Gastrocnemius medialis (tissue), 4 donors: ENCODE measurements at places on chromosomes 13 and 19. TPM values are rescaled to one million over a fixed set of nuclear protein-coding genes. Genes with fewer than 3 reads are reported as not detected.
A peak's percentile ranks its signal among the peaks of the same experiment; 100 is the strongest.

DNA sequence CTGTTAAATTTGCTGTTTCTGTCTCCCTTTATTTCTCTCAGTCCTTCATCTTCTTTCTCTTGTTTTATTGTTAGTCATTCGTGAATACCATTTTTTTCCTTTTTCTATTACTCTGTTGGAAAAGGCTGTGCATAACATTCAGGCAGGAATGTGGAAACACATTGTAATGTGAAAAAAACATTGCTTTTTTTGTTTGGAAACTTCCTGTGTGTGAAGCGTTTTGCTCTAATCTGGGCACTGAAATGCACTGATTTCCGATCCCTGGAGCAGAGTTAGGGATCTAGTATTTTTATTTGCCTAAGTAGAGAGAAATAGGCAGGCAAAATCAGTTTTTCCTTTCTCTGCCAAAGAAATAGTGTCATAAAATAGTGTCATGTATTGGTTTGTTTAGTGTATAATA lies 155.5 kb downstream of the PCCA start:
- no peak for DNase-seq

DNA sequence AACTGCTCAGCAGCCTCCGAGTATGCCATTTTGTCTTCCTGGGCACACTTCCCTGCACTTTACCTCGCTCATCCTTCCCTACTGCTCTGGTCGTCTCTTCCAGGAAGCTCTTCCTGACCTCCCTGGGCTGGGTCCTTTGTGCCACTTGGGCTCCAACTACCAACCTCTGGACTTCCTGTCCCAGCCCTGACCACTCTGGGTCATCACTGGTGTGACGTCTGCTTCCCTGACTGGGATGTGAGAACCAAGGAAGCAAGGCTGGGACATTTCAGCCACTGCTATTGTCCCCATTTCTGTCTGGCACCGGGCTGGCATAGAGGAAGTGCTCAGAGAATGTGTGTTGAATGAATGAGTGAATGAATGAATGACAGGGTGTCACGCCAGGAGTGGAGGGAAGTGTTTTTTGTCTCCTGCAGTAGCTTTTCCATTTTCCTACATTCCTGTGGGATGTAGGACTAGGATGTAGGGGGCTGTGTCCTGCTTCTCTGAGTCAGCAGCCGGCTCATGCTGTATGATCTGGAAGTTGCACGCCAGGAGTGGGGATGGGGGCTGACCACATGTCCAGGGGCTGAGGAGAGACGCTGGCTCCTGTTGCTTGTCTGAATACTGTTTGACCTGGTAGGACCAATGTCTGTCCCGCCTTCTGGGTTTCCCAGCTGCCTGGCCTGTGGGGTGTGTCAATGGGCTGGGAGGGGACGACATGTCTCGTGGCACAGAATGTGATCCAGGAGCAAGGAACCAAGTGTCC lies 14.7 kb downstream of the NOVA2 start:
- no peak for DNase-seq

- DNase-seq, result no peak
Observed at GRCh38 chr13:94657167-94657566, 55.2 kb downstream of the SOX21 start.

DNA sequence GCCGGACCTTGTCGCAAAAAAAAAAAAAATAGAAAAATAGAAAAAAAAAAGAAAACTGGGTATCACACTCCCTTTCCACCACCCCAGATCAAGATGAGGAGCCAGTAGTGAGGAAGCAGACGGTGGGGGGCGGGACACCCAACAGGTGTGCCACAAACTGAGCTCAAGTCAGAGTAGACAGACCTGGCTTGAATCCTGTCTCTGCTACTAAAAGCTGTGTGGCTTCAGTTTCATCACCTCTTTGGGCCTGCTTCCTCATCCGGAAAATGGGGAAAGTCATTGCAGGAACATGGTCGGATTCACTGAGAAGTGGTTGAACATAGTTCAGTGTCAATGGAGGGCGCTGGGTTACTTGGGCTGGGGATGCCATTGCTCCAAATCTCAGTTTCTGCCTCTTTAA lies 2.9 kb downstream of the HIF3A start:
- DNase-seq, result no peak

GRCh38 chr19:50460161-50460765 lies 16.0 kb upstream of the EMC10 start:
- DNase-seq, result no peak

DNA sequence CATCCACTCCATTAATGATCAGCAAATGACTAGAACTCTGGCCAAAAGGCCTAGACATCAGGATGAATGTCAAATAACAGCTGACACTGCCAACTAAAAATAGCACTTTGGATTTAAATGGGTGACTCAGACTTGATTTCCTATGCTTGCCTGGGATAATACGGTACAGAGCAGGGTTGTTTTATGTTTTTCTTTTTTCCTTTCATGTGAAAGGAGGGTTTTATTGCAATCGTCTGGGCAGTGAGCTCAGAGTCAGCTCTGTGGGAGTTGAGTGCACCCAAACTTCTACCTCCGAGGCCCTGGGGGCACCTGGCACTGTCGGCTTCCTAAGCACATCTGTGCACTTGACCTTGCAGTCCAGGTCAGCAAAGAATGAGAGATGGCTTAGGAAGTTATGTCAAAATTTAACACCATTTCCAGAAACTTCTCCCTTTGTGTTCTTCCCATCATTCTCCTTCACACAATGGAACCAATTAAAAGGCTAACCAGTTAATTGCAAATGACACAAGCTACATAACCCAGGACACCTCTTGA lies 134.1 kb downstream of the LACC1 start:
- DNase-seq, result no peak

DNA sequence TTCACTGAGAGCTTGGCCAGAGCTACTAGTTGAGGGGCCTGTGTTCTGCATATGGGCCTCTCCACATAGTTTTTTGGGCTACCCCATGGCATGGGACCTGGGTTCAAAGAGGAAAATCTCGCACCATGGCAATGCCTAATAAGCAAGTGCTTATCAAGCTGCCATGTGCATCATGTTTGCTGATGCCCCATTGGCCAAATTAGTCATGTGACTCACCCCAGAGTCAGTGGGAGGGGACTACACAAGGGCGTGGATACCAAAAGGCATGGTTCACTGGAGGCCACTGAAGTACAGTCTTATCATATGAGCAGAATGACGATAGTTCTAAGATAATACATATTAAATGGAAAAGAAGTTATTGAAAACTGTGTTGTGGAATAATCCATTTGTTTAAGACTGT lies 214.8 kb downstream of the LMO7 start:
- no peak for DNase-seq

DNA sequence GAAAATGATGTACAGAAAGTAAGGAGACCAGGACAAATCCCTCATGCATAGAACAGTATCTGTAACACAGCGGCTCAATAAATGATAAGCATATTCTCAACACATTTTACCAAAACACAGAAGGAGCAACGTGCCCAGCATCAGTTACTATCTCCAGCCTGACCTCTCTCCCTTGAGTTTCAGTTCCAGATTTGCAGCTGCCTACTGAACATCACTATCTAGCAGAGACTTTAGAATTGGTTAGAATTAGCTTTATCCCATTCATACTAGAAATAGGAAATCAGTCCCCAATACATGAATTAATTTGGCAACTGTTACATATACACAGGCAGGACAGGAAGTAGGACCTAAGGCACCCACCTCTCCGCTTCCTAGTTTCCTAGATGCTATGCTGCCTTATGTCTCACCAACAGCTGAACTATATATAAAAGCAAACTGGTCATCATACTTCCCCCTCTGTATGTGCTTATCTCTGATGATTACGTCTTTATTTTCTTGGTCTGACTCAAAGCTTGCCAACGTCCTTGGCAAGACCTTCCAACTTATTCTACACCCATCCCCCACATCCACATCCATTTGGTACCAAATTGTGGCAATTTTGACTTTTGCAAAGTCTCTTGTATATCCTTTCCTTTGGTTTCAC lies 61.1 kb downstream of the SACS start:
- no peak for DNase-seq

DNA sequence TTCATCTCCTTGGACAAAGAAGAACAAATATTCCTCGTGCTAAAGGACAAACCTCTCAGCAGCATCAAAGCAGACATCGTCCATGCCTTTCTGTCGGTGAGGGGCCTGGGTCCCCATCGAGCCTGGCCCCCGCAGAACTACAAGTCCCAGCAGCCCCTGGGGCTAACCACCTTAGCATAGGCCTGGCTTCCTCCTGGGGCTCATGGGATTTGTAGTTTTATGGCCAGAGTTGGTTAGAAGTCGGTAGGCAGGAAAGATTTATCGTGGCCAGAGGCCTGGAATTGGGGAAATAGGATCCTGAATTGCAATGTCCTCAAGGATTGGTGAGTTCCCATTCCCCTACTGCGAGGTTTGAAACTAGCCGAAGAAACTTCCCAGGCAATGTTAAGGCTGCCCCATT lies 19.6 kb downstream of the TMEM150B start:
- DNase-seq, result peak; percentile 24

GRCh38 chr13:27334774-27335435 lies 64.3 kb downstream of the RASL11A start:
- no peak for DNase-seq

DNA sequence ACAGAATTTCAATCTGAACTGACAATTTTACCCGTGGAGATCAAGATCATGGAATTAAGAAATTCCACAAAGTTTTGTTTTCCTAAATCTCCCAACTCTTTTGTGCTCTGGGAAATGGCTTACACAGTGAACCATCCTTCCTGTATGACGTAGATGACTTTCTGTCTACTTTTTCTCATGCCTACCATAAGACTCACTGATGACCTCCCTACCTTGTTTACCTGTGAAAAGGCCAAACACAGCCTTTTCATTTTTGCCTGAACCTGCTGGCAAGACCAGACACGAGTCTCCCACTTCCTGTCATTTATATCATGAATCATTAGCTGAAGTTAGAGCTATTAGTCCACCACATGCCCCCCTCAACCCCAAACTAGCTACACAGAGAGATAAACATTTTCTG lies 4.6 kb upstream of the KBTBD6 start:
- no peak for DNase-seq

- peak; percentile 12 for DNase-seq
Observed at GRCh38 chr19:6161271-6161850, 25.9 kb downstream of the ACSBG2 start.

GRCh38 chr19:46756544-46756888 lies 10.3 kb upstream of the STRN4 start:
- no peak for DNase-seq

DNA sequence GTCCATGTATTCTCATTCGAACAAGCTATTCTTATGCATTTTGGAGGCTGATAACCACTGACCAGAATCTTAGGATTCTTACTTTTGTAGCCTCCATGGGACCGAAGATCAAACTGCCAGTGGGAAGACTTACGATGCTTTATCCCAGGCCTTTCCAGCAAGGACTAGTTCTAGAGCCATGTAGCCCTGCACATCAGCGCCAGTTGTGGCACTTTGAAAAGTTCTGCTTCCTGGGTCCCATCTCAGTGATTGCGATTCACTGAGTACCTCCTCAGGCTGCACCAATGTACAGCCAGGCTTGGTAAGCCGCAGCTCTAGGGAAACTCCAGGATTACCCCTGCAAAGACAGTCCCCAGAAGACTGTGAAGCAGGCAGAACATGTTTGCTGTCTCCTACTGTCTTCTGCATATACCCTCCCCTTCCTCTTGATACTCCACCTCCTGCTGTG lies 18.9 kb upstream of the ENOX1 start:
- DNase-seq, result no peak

GRCh38 chr19:45564131-45564780 lies 20.3 kb downstream of the OPA3 start:
- DNase-seq, result no peak

TMEM255B gene
- 0.36 TPM for total RNA-seq

SERTAD3 gene
- total RNA-seq, result 24.4 TPM

IGFL2 gene
- total RNA-seq, result not detected

PABPC3 gene
- total RNA-seq, result not detected

TNNI3 gene
- 5.2 TPM for total RNA-seq

TSSK6 gene
- not detected for total RNA-seq
